ENCODE measurements at places on chromosomes 6 and 20.
A peak's percentile ranks its signal among the peaks of the same experiment; 100 is the strongest.

- DNase-seq: no peak
Observed at GRCh38 chr6:144140867-144141266, 9.4 kb upstream of the STX11 start.

DNA sequence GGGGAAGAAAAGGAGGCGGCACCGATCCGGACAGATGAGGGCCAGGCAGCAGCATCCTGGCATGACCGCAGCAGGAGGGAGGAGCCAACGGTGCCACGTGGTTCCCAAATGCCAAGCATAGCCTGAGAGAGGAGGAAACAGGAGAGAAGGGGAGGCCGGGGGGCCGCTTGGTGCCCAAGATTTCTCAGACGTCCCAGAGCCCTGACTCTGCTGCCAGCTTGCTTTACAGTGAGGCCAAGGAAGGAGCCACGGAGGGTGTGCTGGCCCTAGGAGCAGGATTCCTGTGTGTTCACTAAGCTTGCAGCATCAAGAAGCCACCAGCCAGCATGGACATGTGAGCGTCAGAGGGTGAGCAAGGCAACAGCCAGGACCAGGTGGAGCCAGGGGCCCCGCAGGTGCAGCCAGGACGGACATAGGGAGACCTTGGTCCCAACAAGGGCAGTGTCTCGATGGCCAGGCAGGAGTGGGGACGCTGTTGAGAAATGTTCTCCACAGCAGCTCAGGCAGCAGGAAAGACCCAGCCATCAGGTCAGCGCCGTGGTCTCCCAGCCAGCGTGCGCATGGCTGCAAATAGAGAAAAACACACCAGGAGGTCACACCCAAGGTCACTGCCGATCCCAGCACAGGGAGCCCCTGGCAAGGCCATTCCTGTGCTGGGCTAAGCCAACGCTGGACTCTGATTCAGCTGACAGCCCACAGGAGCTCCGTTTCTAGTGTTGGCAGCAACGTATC lies 143.7 kb downstream of the DLL1 start:
- DNase-seq: no peak

DNA sequence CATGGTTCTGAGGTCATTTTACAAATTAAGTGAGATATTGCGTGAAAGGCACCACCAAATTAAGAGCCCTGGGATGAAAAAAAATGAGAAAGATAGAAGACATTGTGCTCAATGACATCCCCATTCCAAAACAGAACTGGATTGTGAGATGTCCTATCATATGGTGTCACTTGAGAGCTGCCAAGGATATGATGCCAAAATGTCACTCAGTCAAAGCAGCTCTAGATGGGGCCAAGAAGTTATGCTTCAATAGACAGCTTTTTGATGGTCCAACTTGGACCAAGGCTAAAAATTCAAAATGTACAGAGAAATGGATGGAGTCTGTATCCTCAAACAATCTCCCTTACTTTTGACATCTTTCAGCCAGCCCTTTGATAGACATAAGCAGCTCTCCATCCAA lies 180.8 kb downstream of the UST start:
- DNase-seq: no peak

DNA sequence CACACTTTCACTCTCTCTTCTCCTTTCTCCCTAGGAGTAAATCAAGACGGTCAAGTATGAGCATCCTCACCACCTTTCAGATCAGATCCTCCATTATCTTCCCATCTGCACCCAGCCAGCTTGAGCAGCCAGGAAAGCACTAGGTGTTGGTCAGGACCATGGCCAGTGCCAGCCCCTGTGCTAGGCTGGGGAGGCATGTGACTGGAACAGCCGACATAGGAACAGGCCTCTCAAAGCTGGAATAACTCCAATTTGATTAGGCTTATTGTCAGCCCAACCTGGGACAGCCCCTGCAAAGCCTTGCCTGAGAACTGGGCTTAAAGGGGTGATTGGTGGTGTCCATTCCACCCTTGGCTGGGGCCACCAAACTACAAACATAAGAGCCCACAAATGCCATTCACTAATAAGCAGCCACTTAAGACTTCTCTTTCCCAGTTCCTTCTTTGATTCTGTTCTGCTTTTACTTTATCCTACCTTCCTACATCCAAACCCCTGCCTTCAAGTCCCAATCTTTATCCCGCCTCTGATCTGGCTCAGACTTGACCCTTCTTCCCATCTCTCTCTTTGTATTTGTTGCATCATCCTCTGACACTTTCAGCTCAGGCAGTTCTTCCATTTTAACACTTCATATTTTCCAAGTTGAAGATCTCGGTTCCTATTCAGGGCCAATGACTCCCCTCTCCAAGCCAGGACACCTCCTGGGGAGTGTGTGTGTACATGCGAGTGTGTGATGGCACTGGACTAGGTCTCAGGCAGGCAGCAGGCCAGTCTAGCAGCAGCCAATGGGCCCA lies 4.5 kb upstream of the TREM2 start:
- DNase-seq: peak; percentile 37

GRCh38 chr6:125952764-125953501 lies 3.6 kb upstream of the HINT3 start:
- DNase-seq: no peak

DNA sequence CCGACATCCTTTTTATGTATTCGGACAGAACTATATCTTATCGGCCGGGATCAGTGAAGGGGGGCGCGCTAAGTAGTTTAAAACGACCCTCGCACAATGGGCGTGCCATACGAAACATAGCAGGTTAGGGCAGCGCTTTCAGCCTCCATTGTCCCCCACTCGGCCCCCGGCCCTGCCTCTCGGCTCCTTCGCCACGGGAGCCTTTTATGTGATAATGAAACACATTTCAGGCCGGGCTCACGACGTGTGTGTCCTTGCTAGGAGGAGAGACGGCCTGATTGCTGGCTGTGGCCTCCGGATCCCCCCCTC lies 5.3 kb downstream of the FOXA2 start:
- DNase-seq: no peak

DNA sequence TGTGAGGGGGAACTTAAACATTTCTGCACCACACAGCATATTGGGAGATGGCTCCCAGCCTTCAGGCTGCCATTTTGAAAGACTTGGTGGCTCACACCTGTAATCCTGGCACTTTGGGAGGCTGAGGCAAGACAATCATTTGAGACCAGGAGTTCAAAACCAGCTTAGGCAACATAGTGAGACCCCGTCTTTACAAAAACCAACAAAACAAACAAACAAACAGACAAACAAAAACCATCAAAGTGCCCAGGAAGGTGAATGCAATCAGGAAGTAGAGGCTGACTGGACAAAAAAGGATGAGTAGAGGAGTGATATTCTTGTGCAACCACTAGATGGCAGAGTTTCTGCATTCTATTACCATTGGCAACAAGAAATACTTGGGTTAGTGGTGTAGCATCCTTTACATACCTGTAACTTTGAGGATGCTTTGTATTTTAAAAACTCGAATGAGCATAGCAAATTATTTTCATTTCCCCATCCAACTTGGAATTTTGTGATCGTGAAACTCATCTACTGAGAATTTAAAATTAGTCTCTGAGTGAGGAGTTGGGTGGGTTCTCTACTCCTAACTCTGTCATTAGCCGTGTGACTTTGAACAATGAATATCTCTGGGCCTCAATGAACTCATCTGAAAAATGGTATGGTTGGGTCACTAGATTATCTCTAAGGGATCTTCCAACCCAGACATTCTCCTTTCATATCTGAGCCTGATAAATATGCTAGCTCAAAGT lies 84.4 kb downstream of the CRYBG1 start:
- peak; percentile 70 for DNase-seq

DNA sequence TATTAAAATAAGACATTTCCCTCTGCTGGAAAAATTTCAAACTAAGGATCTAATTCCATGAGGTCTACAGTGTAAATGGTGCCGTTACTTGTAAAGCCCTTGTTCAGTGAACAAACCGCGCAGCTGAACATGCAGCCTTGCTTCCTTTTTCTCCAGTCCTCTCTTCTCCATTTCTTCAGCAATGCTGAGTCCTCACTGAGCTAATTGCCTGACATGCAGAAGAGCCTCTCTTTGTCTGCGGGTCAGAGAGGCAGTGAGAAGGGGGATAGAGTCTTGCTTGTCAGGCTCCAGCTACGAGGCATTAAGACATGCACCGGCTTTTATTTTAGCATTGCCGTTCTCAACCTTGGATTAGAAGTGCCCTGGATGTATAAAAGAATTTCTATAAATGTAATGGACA lies 25.7 kb downstream of the ZDHHC14 start:
- DNase-seq: no peak

DNA sequence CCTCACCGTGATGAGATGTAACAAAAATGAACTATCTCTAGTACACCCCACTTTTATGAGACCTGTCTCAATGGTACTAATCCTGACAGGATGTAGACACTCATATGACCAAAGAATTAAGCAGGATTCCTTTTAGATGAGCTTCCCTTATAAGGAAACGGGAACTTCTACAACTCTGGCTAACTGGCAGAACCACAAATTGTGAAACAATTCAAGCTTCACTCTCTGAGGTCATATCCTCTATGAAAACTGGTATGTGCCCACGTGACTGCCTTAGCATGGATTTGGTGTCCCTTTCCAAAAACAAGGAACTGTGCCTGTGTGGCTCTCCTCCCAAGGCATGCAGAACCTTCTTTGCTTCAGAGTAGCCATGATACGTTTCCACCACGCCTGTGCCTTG lies 14.1 kb upstream of the CPNE5 start:
- DNase-seq: no peak

DNA sequence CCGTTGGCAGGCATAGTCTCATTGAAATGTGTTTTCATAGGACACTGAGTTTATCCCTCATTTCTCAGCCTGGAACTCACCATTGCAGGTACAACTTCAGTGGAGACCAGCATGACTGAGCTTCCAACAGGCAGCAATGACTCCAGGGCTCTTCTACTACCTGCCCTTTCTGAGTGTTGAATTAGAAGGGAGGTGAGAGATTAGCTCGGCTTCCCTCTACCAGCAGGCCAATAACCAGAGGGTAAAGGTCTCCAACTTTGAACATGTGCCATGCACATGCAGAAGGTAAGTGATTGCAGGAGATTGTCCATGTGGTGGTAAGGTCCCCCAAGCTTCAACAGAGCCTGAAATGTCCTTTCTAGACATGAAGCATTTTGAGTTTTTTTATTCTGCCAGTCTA lies 233.8 kb upstream of the SUPT3H start:
- no peak for DNase-seq

DNA sequence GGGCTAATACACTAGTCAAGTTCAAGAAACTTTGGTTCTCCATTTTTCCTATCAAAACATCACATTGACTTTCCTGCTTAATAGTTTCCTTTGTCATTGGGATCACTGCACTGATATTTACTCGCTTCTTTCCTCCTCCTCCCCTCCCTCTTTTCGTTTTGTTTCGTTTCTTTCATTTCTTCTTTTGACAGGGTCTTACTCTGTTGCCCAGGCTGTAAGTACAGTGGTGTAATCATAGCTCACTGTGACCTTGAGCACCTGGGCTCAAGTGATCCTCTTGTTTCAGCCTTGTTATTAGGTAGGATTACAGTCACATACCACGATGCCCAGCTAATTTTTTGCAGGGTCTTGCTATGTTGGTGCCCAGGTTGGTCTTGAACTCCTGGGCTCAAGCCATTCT lies 12.3 kb downstream of the PAQR8 start:
- no peak for DNase-seq

GRCh38 chr6:34630040-34630439 lies 66.5 kb downstream of the ILRUN start:
- no peak for DNase-seq

DNA sequence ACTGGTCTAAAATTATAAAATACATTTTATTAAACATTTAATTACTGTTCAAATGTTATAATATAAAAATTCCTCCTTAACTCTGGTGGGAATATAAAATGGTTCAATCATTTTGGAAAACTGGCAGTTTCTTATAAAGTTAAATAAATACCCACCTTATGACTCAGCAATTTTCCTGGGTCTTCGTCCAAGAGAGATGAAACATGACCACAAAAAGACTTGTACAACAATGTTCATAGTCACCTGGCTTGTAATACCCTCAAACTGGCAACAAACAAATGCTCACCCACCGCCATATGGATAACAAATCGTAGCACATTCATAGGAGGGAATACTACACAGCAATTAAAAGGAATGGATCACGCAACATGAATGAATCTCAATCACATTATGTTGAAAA lies 66.0 kb upstream of the RIN2 start:
- DNase-seq: no peak

- peak; percentile 40 for DNase-seq
Observed at GRCh38 chr20:35329435-35330139, 37.4 kb upstream of the FAM83C start.

- DNase-seq: no peak
Observed at GRCh38 chr6:35141007-35141655, at the start of gene TCP11. Gene TCP11, minus strand, starts transcription at chr6:35141339. Its CDS starts 469 bp downstream, at chr6:35140870.

GRCh38 chr6:118872726-118873125 lies 21.2 kb upstream of the ASF1A start:
- DNase-seq: no peak

DNA sequence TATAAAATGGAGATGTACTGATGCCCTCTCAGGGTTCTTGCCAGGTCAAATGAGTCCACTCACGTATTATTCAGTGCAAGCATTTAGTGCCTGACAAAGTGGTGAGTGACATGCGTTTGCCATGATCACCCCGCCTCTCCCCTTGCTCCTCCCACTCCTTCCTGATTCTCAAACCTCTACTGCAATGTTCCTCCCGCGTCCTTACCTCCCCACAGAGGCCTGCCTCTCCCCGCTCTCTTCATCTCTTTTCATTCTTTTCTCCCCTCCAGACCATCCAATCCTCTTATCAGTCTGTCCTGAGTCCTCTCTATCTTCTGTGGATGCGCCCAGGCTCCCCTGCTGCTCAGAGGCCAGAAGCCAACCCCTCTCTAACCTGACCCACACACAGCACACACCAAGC lies 40.7 kb downstream of the KCNK5 start:
- DNase-seq: no peak

DNA sequence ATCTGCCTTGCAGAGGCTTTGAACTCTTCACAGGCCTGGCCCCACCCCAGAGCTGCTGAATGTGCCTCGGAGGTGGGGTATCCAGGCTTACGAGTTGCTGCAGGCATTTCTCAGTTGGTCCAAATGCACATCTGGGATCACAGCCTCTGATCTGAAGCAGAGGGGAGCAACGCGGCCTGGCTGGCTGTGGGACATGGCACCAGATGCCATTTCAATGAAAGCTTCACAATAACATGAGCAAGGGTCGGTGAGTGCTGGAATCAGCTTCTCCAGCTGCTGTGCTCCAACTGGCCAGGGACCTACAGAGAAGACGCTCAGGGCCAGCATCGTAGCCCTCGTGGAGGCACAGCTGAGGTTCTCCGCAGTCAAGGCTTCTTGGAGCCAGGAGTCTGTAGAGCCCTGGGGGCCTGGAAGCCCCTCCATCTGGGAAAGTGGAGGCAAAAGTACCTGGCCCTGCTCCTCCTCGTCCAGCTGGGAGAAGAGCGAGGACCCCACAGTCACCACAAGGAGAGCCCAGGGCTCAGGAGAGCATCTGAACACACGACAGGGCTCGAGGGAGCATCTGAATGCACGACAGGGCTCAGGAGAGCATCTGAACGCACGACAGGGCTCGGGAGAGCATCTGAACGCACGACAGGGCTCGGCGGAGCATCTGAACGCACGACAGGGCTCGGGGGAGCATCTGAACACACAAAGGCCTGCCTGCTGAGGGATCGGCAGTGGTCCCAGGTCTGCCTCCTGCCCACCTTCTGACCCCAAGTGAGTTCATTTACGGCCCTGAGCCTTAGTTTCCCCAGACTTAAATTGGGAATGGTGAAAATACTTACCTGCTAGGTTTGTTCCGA lies 165.2 kb downstream of the DLL1 start:
- DNase-seq: no peak

- DNase-seq: no peak
Observed at GRCh38 chr6:36968266-36968977, 13.9 kb downstream of the PI16 start.

- DNase-seq: no peak
Observed at GRCh38 chr20:33311996-33312395, 29.0 kb downstream of the BPIFB1 start.

All from HAP-1 (cell line).